ENCODE measurements at places on chromosomes 7 and 10.

- DNase-seq, result no peak
Measured at GRCh38 chr10:50540826-50541122, 83.0 kb downstream of the SGMS1 start.

DNA sequence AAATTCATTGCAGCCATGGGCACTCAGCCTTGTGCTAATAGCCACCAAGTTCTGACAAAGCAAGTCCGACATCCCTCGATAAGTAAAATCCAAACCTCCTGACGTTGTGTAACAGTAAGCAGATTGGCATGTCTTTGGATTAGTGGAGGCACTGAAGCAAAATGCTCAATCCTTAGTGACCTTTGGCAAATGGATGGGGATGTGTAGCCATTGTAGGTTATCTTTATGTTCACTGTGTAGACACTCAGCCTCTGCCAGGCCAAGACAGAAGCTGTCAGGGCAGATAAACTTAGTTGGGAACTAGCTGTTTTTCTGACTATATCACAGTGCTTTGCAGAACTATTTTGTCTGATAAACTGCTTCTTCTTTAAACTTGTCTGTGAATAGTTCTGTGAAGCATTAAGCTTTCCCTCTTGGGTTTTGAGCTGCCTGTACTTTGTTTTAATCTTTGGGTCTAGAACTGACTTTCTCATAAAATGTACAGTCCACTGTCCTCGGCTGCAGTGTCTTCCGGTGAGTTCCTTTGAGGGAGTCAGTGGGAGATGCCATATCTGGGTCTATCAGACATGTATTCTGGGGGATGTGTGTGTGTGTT is 220.8 kb downstream of the LRMDA start:
- no peak for DNase-seq

GRCh38 chr10:19847321-19847720 is 31.1 kb downstream of the PLXDC2 start:
- no peak for DNase-seq

DNA sequence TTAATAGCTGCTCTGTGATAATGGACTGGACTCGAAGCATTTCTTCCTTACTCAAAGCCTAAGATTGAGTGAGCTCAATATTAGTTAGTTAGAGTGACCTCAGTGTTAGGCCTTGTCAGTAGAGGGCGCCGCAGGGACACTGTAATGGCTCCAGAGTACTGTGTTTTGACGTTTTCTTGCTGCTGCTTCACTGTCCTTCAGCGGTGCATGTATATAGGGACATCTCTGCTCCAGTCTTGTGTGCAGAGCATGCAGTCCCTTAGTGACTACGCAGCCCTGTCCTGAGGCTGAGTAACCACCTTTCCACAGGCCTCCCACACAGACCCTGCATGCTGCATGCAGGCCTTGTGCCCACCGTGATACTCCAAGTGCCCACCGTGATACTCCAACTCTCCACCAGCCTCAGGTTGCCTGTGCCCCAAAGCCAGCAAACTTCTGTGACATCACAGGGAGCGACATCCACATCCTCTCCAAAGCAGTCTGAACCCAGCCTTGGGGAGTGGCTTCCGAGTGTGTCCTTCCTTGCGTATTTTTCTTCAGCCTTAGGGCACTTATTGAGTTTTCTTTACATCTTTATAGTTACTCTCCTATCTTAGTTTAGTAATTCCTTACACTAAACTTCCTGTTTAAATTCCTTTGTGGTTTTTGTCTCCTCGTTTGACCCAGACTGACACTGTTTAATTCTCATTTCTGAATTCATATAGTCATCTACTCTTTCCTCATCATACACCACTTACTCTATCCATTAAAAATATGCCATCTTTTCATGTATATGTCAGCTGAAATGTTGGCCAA is 118.2 kb downstream of the JAZF1 start:
- peak; percentile 27 for DNase-seq

DNA sequence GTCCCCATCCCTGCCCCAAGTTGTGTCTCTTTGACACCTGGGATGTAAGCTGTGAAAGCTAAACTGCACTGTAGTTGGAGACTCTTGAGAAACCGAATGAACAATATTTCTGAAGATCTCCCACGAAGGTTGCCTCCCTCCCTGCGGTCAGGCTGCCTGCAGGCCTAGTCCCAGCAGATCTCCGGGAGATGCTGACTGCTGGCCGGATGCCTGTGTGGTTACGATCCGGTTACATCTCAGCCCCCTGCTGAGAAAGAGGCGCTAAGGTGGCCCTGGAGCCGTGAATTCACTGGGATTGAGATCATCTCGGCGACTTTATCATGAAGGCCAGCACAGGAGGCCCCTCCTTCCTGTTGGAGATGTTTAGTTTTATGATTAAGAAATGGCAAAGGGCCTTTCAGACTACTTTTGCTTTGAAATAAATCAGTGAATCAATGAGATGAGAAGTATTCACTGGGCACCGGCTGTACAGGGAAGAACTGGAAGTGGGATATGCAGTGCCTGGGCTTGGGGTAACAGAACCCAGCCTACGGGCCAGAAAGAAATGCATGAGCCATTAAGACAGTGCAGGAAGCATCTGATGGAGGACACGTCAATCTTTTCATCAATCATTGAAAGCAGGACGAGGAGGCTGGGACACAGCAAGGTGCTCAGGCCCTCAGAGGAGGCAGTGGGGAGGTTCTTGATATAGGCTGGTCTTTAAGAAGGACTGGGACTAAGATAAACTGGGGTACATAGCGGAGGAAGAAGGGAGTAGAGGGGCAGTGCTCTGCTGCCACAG is 177.6 kb downstream of the PRKAG2 start:
- no peak for DNase-seq

GRCh38 chr10:118445535-118445934 is 103.4 kb upstream of the FAM204A start:
- no peak for DNase-seq

DNA sequence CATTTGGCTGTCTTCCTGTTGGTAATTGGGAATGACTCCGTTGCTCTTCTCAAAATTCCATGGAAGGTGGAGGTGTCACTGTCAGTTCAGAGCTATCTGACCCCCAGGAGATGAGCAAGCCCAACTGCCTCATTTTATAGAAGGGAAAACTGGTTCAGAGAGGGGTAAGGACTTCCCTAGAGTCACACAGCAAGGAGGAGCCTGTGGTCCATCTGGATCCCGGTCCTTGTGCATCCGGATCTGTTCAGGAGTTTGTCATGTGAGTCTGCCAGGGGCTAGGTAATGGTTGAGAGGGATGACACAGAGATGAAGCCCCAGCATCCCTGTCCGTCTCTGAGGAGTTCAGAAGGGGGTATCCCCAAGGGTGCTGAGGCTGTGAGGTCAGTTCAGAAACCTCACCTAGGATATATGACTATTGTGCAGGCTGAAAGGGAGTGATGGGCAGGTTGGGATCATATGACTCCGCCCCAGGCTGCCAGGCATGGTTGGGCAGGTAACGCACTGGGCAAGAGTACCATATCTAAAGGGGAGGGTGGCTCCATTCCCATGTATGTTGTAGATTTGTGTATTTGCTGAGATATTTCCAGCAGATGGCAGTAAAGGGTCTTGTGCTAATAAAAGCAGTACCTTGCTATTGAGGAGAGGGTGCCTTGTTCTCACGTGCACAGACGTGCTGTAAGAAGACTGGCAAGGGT is 16.0 kb upstream of the SLC29A3 start:
- DNase-seq, result peak; percentile 52

DNA sequence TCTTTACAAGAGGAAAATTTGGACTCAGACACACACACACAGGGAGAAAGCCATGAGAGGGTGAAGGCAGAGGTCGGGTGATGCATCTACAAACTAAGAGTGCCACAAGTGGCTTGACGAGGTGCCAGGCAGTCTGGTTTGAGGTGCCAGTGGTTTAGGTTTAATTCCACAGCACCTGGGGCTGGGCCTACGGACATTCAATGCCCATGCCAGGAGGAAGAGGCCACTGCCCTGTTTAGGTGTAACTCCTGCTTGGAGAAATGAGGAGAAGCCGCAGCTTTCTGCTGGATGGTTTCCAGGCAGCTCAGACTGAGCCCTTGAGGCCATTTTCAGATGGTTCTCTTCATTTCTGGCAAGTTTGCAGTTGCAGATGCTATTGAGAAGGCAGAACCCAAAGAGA is 83.6 kb downstream of the HTR5A start:
- no peak for DNase-seq

- DNase-seq, result peak; percentile 69
Measured at GRCh38 chr7:155069992-155070751, at the start of gene HTR5A. HTR5A (plus strand) TSS chr7:155070324; CDS start chr7:155070900, 576 bp downstream.

DNA sequence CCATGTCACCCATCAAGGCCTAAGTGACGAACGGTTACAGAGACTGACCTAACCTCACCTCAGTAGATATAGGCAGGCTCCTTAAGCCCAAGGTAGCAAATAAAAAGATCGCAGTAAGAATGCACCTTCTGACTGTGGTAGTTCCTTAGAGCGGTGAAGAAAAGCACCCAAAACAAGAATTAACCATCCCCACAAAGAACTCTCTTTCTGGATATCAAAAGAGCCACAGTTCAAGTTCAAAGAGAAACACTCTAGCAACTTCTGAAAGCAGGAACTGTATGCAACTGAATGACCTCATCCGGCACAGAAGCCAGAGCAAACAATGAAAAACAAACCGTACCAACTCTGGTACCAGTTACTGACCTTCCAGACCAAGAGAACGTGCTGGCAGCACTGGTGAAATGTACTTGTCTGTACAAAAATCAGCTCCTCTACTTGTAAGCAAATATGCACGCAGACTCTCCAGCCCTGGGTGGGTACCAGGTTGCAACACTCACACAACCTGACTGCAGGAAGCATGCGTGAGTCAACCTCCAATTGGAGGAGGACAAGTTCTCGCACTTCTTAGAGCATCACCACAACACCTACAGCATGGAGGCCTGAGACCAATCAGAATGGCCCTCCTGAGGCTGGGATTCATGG is 202.7 kb downstream of the FAM107B start:
- DNase-seq, result peak; percentile 74

GRCh38 chr7:2200584-2200980 is 32.2 kb downstream of the MAD1L1 start:
- DNase-seq, result no peak

- DNase-seq, result no peak
Measured at GRCh38 chr10:48805848-48806247, 121.2 kb downstream of the WDFY4 start.

DNA sequence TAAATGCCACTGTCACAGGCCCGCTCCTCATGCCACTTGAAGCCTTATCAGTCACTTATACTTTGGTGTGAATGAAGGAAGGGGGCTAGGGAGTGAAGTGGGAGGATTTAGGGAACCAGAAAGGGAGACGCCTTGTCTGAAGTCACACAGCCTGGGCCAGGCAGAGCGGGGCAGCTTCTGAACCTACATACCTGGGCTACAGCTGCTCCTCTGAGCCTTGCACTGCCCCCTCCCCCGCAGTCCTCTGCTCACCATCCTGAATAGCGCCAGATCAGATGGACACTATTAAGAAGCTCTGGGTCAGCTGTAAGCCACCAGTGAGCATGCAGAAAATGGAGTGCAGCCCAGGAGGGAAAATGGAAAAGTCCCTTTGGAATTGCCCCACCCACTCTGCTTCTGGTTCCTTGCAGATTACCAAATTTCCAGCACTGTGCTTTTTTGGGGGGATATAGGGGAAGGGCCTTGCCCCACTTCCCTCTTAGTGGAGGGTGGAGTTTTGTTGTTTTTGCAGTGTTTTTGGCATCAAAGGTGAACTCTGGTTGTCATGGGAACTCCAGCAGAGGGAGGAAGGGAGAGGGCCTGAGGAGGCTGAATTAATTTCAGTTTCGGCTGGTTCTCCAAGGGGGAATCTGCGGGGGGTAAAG is 35.0 kb upstream of the ADCYAP1R1 start:
- no peak for DNase-seq

DNA sequence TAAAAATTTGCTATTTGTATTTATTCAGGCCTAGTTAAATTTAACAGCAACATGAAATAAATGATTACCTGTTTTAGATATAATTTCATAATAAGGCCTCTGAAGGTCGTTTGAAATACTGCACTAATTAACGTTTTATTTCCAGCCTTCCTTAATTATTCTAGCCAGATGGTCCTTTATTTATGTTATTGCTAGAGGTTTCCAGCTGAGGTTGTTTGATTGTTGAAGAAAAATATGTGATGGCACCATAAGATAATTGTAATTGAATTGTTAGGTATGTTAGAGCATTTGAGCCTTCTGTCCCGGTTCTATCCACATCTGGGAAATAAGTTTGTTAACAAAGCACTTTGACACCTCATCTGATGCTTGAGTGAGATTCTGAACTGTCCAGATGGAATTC is 556.1 kb downstream of the ATRNL1 start:
- no peak for DNase-seq

GRCh38 chr7:85719981-85720953 is 533.4 kb upstream of the SEMA3D start:
- DNase-seq, result no peak

DNA sequence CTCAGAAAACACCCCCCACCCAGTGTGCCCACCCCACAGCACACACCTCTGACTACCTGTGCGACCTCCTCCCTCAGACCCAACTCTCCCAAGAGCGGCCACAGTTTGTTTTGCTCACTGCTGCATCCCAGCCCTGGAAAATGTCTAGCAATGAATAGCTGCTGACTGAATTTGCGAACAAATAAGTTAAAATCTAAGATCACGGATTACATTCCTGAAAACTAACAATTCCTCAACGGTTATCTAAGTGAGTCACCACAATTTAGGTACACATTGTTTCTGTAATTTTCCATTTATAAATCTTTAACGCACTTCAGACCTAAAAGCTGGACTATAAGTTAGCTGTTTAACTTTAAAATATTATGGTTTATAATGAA is 235.2 kb downstream of the ZMYND11 start:
- DNase-seq, result no peak

- DNase-seq, result no peak
Measured at GRCh38 chr10:96746503-96746902, 26.2 kb upstream of the PIK3AP1 start.

GRCh38 chr7:63028376-63029206 is 970.1 kb upstream of the ZNF722 start:
- no peak for DNase-seq

GRCh38 chr7:110386006-110386405 is 704.9 kb upstream of the LRRN3 start:
- no peak for DNase-seq

DNA sequence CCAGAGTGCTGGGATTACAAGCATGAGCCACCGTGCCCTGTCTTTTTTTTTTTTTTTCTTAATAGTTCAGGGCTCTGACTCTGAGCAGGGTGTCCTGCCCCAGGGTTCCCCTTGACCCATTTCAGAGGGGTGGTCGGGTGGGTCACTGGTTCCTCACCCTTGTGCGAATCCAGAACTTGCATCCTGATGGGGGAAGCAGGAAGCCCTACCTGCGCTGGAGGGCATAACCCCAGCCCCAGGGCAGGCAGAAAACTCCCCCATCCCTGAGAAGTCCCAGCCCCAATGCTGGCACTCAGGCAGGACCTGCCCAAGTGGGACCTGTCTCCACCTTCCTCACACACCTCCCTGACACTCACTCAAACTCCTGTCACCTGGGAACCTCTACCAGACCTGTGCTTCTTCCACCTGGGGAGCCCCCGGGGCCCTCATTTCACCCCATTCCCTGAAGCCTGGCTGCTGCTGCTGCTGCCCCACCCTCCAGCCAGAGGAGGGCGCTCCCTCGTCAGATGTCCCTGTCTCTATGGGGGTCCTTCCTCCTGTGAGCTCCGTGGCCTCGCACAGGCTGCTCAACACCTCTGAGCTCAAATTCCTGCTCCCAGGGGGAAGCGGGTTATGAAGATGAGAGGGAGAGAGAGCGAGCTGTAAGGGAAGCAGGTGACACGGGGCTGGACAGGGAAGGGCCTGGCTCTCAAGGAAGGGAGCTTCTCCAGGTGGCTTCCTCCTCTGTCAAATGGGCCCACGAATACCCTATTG is 15.1 kb upstream of the ZNF273 start:
- peak; percentile 32 for DNase-seq
